ENCODE measurements at places on chromosomes 6 and 20. TPM values are rescaled to one million over a fixed set of nuclear protein-coding genes. Genes with fewer than 3 reads are reported as not detected.

CALHM5 gene
- total RNA-seq = 4.4 TPM

COX4I2 gene
- total RNA-seq = not detected

MATN4 gene
- total RNA-seq = 0.20 TPM

ID4 gene
- 0.20 TPM for total RNA-seq

PM20D2 gene
- total RNA-seq = 19.1 TPM

KAT14 gene
- 6.3 TPM for total RNA-seq

BMP6 gene
- total RNA-seq = 85.9 TPM

CABLES2 gene
- total RNA-seq = 9.1 TPM

VWA7 gene
- 1.6 TPM for total RNA-seq

GUCA1A gene
- not detected for total RNA-seq

OLIG3 gene
- total RNA-seq = not detected

FLOT1 gene
- total RNA-seq = 156 TPM

PDRG1 gene
- total RNA-seq = 10.6 TPM

COX7A2 gene
- total RNA-seq = 374 TPM

EDN3 gene
- total RNA-seq = not detected

TMEM244 gene
- total RNA-seq = not detected

RIPOR2 gene
- 1.0 TPM for total RNA-seq

DDX43 gene
- 0.53 TPM for total RNA-seq

GPX5 gene
- total RNA-seq = not detected

PRSS16 gene
- total RNA-seq = not detected

PFDN6 gene
- total RNA-seq = 67.7 TPM

PROKR2 gene
- not detected for total RNA-seq

ZFP64 gene
- 22.7 TPM for total RNA-seq

CTAGE9 gene
- not detected for total RNA-seq

FNDC11 gene
- 0.80 TPM for total RNA-seq

AK9 gene
- 1.5 TPM for total RNA-seq

CCN6 gene
- total RNA-seq = not detected

MYLK2 gene
- 1.4 TPM for total RNA-seq

TSBP1 gene
- total RNA-seq = not detected

PTPRA gene
- total RNA-seq = 38.1 TPM

GLP1R gene
- not detected for total RNA-seq

PTGIS gene
- total RNA-seq = 0.30 TPM
